ENCODE measurements at places on chromosomes 16 and 17.
A peak's percentile ranks its signal among the peaks of the same experiment; 100 is the strongest.

GRCh38 chr16:56120447-56121155, 70.7 kb upstream of the GNAO1 start:
- no peak for DNase-seq

GRCh38 chr17:37373530-37374159, 2.1 kb upstream of the C17orf78 start:
- peak; percentile 80 for DNase-seq

DNA sequence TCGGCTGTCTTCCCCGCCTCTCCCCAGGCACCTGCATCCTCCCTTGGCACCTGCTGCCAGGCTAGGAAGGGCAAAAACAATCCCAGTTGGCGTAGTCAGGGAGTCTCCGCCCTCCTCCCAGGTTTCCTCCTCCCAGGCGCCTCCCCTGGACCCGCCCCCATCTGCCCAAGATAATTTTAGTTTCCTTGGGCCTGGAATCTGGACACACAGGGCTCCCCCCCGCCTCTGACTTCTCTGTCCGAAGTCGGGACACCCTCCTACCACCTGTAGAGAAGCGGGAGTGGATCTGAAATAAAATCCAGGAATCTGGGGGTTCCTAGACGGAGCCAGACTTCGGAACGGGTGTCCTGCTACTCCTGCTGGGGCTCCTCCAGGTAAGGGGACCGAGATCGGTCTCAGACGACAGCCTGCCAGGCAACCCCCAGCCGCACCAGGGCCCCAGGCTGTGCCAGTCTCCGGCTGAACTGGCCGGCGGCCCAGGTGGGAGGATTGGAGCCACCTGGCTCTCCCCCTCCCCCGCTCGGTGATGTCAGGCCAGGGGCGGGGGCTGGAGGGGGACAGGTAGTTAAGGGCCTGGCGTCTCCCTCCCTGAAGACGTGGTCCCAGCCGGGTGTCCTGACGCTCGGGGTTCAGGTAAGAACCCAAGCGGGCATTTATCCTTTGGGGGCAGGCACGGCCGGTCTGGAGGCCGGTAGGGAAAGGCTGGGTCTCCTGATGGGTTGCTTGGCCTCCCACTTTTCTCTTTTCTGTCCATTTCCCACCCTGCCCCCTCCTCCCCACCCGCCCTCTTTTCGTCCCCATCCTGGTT, at the start of gene GRB7:
Gene GRB7 (plus strand): TSS at position 179 of the 808 bp plus-strand sequence. CDS start 4,364 bp downstream, outside the sequence.
- no peak for DNase-seq

DNA sequence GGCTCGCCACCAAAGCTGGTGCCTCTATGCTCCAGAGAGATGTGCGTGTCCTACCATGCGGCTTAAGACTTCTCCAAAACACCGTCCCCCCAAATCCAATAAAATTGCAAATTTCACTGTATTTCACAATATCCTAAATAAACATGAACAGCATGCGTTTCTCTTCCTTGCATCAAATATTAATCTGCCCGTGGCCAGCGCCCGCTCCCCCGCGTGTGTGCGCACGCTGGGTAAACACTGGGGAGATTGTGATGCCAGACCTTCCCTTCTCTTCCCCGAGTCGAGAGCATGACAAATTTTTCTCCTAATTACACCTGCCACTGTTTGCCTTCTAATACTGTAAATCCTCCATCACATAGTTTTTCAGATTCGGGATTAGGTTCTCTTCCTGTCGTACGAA, 148.1 kb downstream of the MRM1 start:
- no peak for DNase-seq

GRCh38 chr17:83204230-83204725, 124.9 kb downstream of the METRNL start:
- no peak for DNase-seq

- no peak for DNase-seq
These were observed 11.7 kb downstream of the GJD3 start for GRCh38 chr17:40352779-40353394.

DNA sequence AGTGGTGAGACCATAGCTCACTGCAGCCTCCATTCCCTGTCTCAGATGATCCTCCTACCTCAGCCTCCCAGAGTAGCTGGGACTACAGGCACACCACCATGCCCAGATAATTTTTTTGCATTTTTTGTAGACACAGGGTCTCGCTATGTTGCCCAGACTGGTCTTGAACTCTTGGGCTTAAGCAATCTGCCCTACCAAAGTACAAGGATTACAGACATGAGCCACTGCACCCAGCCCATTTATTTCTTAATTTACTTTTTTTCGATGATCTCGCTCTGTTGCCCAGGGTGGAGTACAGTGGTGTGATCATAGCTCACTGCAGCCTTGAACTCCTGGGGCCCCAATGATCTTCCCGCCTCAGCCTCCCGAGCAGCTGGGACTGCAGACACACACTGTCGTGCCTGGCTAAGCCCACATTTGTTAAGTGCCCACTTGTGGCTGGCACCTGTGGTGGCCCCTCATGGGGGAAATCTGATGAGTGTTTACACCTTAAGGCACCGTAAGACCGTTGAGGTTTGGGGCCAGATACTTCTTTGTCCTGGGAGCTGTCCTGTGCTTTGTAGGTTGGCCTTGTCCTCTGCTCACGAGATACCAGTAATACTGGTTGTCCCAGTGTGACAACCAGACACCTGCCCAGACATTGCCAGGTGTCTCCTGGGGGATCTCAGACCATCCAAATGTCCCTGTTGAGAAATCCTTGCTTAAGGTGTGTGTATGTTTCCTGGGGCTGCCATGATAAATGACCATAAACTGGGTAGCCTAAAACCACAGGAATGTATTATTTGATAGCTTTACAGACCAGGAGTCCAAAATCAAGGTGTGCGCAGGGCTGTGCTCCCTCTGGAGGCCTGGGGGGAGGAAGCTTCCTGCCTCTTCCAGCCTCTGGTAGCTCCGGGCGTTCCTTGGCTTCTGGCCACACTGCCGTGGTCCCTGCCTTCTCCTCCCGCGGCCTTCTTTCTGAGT, 141.4 kb upstream of the GSE1 start:
- DNase-seq, result no peak

- DNase-seq, result no peak
These were observed 43.6 kb downstream of the RNF157 start for GRCh38 chr17:76196675-76197074.

GRCh38 chr16:65834688-65835087, 531.8 kb upstream of the CDH5 start:
- no peak for DNase-seq

DNA sequence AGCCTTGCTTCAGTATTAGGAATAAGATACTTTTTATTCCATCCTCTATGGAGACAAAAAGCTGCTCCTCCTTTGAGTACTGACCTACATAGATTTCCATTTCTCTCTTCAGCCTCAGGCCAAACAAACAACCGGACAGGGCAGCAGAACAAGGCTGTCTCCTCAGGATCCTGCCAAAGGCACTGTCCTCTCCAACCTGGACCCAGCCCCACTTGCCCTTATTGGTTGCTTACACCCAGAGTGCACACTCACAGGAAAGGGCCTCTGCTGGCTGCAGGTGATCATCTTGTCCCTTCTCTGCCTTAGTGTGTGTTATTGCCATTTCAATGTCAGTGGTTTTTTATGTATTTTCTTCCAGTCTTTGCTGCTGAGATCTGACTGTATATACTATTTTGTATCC, 26.6 kb downstream of the LIG3 start:
- no peak for DNase-seq

GRCh38 chr17:691423-691822, 23.2 kb downstream of the VPS53 start:
- DNase-seq, result no peak

DNA sequence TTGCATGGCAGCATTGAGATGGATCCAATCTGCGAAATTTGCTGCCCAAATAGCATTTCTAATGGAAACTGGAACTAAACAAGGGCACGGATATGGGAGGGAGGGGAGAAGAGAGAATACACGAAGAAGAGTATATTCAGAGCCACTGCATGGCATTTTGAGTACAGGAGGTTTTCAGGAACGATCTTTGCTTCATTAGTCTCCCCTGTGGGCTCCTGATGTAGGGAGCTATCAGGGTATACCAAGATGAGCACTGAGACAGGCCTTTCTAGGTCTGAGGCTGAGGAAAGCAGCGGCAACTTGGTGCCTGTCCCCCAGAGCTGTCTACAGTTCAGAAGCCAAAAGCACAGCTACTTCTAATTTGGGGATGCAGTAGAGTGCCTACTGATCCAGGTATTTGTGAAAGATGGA, 257.7 kb upstream of the PMFBP1 start:
- DNase-seq, result no peak

DNA sequence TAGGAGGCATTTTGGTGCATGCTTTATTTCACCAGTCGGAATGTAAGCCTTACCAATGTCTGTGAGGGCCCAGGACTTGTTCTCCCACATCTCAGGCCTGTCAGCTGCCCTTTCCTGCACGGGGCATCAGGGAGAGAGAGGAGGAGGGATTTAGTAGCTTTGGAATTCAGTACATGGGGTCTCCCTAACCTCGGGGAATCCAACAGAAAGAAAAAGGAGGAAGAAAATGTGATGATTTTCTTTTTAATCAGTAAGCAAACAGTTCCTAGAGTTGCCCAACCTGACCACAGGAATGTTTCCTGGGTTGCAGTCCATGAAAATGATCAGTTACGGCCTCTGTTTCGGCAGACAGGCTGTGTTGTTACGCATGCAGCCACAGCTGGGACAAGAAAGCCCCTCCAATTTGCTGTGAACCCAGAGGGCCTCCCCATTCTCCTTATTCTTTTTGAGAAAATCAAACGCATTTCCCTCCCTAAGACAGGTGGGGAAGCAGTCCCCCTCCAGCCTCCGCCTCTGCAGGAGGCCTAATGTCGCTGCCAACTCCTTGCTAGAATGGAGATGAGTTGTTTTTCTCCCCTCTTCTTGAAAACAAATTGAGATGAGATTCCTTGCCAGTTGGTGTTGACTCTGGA, 53.1 kb upstream of the TANGO6 start:
- no peak for DNase-seq

GRCh38 chr17:73541111-73541510, 103.1 kb downstream of the SDK2 start:
- DNase-seq, result no peak

DNA sequence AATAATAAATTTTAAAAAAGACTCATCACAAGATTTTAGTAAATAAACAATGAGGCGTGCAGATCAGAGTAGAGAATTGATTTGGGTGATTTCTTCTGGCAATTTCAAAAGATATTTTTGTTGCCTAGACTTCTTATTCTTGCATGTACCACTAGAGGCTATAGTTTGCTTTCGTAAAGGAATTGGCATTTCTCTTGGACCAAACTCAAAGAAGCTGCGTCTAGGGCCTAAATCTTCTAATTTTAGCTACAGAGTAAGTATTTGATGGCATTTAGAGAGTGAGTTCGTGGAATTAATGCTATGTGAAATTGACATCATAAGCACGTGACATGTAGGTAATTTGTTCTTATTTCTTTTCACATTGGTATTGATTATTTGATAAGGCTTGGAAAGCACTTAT, 24.4 kb upstream of the ABCC11 start:
- no peak for DNase-seq

DNA sequence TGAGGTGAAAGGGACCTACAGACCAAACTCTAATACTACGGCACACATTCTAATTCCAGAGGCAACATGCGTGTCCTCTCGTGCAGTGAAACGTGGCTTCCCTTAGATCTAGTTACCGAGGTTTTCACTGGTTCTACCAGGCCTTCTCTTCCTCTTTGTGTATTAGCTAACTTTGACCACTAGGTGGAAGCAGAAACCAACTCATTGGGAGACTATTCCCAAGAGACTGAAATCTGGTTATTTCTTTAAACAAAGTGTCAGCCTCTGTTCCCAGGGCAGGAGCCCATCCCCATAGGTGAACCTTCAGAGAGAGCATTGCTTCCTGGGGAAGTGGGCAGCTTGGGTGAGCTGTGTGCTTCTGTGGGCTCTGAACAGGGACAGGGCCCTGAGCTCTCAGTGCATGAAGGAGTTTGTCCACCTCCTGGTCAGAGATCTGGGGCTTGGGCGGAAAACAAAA, 19.7 kb upstream of the RCVRN start:
- DNase-seq, result peak; percentile 46

- no peak for DNase-seq
These were observed 20.6 kb downstream of the B9D1 start for GRCh38 chr17:19341641-19342610.

GRCh38 chr16:53131363-53132071, 76.7 kb downstream of the CHD9 start:
- peak; percentile 52 for DNase-seq

- DNase-seq, result no peak
These were observed 209.2 kb downstream of the RPTOR start for GRCh38 chr17:80753685-80754345.

GRCh38 chr16:87404764-87405625, 12.9 kb downstream of the MAP1LC3B start:
- no peak for DNase-seq

- no peak for DNase-seq
These were observed 9.3 kb upstream of the MAF start for GRCh38 chr16:79609861-79610260.

- no peak for DNase-seq
These were observed 25.4 kb downstream of the CDRT15 start for GRCh38 chr17:14211246-14211645.

- DNase-seq, result no peak
These were observed 677 bp downstream of the CBX1 start for GRCh38 chr17:48100591-48101011.

DNA sequence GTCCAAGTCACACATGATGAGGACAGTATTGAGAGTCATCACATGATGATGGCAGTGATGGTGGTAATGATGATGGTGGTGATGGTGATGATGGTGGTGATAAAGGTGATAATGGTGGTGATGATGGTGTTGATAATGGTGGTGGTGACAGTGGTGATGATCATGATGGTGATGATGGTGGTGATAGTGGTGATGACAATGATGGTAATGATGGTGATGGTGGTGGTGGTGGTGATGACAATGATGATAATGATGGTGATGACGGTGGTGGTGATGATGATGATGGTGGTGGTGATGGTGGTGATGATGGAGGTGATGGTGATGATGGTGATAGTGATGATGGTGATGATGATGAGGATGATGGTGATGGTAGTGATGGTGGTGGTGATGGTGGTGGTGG, 190.2 kb upstream of the ZNF469 start:
- no peak for DNase-seq

- no peak for DNase-seq
These were observed 596.6 kb upstream of the CDH5 start for GRCh38 chr16:65769776-65770438.

- DNase-seq, result no peak
These were observed 62.0 kb upstream of the AMZ2 start for GRCh38 chr17:68185820-68186219.

GRCh38 chr16:81755915-81756614, 23.0 kb upstream of the PLCG2 start:
- no peak for DNase-seq
